ENCODE measurements at places on chromosomes 3 and 15.

- DNase-seq, result no peak
Observed at GRCh38 chr3:110750201-110750600, 321.4 kb upstream of the NECTIN3 start.

- no peak for DNase-seq
Observed at GRCh38 chr3:188452158-188452772, 298.3 kb downstream of the LPP start.

DNA sequence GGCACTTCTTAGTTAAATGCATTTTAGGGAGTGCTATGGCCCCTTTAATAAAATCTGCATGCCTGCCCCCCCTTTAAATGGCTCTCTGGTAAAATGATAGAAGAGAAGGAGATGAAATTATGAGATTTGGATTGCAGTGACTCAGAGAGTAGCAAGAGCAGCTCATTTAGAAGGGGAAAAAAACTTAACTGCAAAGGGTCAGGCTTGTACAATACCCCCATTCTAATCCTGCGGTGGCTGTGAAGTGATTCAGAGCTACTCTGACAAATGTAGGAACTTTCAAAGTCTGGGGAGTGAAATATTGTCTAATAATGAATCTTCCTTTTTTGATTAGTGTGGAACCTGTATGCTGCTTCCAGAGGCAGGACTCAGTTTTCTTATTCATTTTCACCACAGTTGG, 44.1 kb upstream of the TBC1D23 start:
- DNase-seq, result no peak

GRCh38 chr3:63386568-63386967, 108.5 kb downstream of the SYNPR start:
- no peak for DNase-seq

- no peak for DNase-seq
Observed at GRCh38 chr3:45911511-45912226, 25.3 kb downstream of the CCR9 start.

DNA sequence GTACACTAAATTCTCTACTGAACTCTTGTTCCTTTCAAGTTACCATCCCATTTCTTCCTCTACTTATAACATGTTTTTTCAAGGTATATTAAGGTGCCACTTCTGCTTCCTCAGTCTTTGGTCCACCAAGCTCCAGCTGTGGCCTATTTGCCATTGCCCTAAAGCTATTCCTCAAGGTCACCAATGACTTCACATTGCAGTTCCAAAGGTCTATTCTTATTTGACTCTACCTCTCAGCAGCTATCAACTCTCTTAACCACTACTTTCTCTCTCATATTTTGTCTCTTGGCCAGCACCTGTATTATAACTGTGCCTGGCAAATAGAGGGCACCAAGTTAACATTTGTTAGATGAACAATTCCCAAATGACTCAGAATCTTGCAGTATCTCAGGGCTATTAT, 354.7 kb downstream of the PLCL2 start:
- DNase-seq, result no peak

DNA sequence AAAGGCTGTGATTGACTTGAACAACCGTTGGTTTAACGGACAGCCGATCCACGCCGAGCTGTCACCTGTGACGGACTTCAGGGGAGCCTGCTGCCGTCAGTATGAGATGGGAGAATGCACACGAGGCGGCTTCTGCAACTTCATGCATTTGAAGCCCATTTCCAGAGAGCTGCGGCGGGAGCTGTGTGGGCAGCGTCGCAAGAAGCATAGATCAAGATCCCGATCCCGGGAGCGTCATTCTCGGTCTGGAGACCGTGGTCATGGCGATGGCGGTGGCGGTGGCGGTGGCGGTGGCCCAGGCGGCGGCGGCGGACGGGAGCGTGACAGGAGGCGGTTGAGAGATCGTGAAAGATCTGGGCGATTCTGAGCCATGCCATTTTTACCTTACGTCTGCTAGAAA, 7.8 kb upstream of the NANOGP8 start:
- no peak for DNase-seq

- DNase-seq, result peak; percentile 22
Observed at GRCh38 chr3:65672871-65673815, 365.6 kb downstream of the MAGI1 start.

DNA sequence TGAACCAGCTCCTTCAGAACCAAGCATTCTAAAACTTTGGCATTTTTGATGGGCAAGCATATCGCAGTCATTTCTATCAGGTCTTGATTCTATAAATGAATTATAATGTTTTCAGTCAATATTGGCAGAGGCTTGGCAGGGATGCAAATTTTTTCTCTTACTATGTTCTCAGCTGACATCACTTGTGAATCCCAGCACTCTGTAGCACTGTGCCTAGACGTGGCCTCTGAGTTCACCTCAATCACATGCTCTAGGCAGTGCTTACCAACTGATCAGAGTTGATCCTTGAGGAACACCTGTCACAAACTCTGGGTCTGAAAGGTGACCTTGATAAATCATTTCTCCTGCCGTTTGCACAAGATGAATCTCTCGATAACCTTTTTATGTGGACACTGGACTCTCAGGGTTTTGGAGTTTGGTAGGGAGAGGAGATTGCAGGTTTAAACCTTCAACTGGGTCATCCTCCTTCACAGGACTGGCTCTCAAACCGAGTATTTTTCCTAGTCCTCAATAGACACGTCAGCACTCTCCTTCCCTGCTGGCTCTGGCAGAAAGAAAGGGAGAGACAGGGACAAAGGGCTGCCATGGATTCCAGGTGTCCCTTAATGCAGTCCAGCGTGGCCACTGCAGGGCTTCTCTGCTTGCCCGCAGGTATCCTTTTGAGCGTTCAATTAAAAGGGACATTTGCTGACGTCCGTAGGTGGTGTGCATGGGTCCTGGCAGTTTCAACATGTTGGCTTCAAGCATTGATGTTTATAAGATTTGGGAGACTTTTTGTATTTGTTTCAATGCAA, 222.3 kb upstream of the CMC1 start:
- no peak for DNase-seq
